ENCODE measurements at places on chromosomes 2 and 18.

GRCh38 chr2:100396483-100396882, 21.0 kb downstream of the CHST10 start:
- DNase-seq: no peak

DNA sequence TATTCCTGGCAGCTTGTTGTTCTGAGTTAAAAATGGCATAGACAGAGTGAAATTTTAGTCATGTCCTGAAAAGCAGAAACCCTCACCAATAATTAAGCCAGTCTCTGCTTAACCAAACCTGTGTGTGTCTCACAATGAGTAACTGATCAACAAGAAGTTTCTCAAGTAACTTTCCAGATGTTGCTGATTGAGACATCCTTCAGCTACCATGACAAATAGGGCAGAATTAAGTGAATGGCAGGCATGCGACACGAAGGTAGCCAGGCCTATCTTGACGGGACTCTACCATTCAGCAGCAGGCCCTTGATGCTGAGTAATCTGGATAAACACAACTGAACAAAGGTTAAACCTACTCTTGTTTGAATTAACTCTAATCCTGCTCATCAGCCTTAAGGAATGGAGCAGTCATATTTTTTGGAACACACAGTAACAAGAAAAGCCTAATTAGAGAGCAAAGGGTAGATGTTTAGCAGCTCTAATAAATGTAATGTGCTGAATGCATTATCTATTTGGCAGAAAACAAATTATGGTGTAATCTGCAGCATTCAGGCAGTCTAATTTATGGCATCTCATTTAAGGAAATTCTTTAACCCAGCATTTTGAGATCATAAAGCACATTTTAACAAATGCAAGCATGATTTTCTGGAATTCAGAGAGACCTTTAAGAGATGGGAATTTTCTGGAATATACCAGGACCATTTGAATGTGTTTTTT, 159.5 kb upstream of the EPHA4 start:
- no peak for DNase-seq

GRCh38 chr2:112138159-112139032, at the start of gene FBLN7:
FBLN7 (plus strand) TSS chr2:112138385; CDS start chr2:112138656, 271 bp downstream.
- no peak for DNase-seq

DNA sequence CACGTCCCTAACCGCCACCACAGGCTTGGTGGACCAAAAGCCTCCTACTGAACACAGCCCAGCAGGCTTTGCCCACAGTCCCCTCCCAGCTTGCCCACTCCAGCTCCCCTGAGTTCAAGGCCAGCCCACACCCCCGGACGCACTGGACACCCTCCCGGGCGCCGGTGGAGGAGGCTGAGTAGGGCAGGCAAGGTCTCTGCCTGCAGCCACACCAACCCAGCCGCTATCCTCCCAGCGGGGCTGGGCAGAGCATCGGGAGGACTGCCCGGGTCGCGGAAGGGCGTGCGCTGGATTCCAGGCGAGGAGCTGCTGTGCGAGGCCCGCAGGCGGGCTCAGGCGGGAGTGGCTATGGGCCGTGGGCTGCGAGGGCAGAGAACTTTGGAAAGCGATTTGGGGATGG, 49.5 kb downstream of the PLEKHB2 start:
- no peak for DNase-seq

DNA sequence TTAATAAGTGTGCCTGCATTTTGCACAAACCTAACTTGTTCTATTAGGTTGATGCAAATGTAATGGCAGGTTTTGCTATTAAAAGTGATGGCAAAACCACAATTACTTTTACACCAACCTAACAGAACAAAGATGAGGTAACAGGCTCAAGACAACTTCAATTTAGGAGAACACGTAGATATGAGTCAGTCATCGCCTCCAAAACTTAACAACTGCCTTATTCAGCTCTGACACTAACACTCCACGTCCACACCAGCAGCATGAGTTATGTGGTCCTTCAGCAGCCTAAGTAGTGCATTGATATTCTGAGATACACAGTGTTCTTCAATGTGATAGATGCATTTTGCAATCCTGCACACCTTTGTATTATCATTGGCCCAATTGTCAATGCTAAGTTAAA, 1175.1 kb upstream of the ACVR2A start:
- DNase-seq: no peak

GRCh38 chr18:26133652-26134051, at the start of gene PSMA8:
PSMA8 (plus strand) TSS chr18:26133869; CDS start chr18:26133966, 97 bp downstream.
- no peak for DNase-seq

DNA sequence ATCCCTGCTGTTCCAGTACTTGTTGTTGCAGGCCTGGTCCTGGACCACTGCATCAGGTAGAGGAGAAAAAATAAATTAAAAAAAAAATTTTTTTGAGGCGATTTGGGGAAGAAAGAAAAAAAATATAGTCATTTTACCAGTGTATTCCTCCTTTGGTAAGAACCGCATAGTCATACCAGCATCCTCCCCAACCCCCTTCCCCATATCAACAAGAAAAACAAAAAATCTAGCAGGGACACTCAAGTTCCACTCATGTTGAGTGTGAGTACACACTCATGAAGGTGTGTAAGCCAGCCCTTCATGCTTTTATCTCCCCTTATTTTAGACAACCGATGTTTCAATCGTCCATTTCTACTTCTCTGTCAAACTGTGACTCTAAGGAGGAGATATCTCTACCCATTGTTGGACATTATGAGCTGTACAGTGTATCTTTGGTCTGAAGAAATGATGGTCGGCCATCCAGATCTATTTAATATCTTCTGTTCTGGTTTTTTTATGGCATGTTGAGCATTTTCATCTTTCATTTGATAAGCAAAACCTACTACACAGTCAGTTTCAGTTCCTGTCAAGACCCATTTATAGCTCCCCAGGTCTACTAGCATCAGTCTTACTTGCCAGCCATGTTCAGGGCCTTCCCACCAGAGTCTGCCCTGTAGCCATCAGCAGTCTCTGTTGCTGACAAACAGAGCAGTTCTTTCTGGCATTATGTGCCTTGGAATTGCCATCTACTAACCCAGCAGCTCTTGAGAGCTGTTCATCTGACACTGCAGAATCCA, 20.0 kb downstream of the ELP2 start:
- no peak for DNase-seq

DNA sequence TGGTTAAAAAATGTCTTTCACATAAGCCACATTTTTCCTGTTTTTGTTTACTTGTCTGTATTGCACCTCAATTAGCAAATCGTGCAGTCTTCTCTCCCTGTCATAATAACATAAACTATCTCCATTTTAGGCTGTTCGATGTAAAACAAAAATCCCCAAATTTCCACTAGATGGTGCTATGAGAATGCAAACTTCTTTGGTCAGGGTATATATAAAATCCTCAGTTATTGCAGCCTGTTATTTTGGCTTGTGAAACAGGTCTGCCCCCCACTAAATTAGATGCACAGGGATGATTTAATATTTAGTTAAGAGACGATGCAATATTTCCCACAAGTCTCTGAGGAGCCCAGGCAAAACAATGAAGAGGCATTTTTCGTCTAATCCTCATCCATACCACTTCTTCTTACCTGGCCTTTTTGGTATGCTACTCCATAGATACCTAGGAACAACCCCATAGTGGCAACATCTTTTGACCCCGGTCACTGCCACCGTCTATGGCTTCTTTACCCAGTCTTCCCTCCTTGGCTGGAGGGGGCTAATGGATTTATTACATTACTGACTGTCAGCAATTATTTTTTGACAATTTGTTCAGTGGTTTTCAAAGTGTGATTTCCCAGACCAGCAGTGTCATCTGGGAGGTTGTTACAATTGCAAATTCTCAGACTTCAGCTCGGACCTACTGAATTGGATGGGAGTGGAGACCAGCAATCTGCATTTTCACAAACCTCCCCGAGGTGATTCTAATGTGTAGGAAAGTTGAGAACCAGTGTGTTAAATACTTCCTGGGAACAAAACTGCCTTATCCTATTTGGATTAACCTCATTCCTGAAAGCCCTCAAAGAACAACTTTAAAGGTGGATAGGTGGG, 117.4 kb upstream of the CWC22 start:
- no peak for DNase-seq

GRCh38 chr2:84801811-84802210, 79.1 kb downstream of the TRABD2A start:
- DNase-seq: no peak

DNA sequence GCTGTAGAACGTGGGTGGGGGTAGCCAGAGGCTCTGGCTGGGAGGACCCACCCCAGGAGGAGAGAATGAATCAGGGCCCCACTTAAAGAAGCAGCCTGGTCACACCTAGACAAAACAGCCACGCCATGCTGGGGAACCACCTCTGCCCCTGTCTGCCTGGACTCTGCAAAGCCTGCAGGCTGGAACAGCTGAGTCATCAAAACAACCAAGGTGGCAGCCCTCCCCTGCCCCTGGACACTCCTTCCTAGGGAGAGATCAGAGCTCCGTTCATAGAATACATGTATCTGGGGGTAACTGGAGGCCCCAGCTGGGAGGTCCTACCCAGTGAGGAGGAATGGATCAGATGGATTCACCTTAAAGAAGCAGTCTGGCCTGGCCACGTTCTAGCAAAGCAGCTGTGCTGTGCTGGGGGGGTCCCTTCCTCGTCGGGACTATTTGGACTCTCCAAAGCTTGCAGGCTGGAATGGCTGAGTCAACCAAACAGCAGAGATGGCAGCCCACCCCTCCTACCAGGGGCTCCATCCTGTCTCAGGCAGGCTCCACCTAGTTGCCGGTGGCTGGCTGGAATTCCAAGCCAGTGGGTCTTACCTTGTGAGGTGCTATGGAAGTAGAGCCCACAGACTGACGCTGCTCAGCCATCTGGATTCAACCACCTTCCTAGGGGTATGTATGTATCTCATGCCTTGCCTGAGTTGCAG, 50.5 kb upstream of the NT5C1B start:
- DNase-seq: no peak

DNA sequence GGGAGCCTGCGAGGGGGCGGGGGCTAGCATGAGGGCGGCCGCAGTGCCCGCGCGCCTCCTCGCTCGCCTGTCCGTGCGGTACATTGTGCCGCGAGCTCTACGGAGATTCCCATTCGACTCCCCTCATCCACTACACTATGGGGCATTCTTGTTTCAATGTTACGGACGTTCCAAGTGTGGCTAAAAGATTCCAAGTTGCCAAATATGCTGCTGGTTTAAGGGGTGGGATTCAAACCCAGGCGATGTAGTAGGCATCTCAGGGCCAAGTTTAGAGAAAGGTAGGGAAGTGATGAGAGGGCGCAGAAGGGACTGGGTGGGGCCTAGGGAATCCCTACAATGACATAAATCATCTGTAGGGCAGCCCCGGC, 10.0 kb upstream of the CRYBA2 start:
- no peak for DNase-seq

- no peak for DNase-seq
Measured at GRCh38 chr2:86290596-86291327, 46.7 kb downstream of the REEP1 start.

- no peak for DNase-seq
Measured at GRCh38 chr2:210860276-210860675, 303.9 kb downstream of the CPS1 start.

- no peak for DNase-seq
Measured at GRCh38 chr2:42438685-42439084, 55.1 kb downstream of the KCNG3 start.
